Stimulated activated CD8-positive, alpha-beta memory T cell treated with anti-CD3 and anti-CD28 coated beads, Interleukin-2, amount 100 ng/mL, for 1 hour (primary cell): ENCODE measurements at places on chromosomes 5 and 9.

GRCh38 chr5:38413696-38414095, 142.8 kb downstream of the LIFR start:
- DNase-seq: no peak

DNA sequence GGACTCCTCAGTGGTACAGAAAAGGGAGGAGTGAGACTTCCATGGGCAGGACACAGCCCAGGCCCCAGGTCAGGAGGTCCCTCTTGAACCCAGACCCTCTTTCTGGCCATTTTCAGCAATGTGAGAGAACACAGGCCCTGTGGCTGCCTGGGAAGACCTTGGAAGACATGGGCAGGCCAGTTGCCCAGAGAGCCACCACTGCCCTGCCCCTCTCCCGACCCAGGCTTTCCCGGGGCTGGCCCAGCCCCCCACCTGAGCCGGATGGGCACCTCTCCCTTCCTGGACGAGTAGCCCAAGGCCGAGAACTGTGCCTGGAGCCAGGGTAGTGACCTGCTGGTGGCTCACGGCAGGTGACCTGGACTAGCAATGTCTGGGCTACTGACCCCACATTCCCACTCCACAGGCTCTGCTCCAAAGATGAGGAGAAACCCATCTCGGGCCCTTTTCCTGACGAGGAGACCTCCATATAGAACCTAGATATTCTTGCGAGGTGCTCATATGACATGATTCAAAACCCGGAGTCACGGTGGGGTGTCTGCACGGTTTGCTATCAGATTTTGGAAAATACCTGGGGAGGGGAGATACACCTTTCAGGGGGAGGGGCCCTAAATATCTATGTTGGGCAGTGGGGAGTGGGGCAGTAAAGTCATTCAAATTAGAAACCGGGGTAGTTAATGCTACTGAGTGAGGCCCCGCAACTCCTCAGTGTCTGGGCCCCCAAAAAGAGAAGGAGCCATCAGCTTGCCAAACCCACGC, 59.4 kb downstream of the ZNF354C start:
- DNase-seq: no peak

DNA sequence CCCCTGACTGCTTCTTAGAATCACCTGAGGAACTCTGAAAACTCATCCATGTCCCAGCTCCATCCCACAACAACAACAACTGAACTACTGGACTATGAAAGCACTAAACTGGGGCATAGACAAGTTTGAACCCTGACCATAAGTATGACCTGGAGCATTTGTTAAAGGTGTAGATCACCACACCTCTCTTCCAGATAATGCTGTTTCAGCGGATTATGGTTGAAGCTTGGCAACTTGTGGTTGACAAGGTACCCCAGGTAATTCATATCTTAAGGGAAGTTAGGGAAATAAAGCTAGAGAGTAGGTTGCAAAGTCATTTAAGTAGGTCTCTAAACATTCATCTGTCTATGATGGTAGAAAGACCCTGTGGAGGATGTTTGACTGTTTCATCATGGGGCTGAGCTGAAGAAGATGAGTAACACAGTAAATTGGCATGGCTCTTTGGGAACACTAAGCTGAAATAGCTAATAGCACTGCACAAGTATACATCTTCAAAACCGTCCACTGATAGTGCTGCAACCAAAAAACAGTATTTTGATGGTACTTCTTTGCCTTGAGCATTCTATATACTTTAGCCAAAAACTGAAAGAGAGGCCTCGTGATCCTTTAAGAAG, 80.2 kb downstream of the TMEM174 start:
- no peak for DNase-seq

GRCh38 chr5:122701640-122702523, 73.0 kb upstream of the SNX2 start:
- DNase-seq: no peak

DNA sequence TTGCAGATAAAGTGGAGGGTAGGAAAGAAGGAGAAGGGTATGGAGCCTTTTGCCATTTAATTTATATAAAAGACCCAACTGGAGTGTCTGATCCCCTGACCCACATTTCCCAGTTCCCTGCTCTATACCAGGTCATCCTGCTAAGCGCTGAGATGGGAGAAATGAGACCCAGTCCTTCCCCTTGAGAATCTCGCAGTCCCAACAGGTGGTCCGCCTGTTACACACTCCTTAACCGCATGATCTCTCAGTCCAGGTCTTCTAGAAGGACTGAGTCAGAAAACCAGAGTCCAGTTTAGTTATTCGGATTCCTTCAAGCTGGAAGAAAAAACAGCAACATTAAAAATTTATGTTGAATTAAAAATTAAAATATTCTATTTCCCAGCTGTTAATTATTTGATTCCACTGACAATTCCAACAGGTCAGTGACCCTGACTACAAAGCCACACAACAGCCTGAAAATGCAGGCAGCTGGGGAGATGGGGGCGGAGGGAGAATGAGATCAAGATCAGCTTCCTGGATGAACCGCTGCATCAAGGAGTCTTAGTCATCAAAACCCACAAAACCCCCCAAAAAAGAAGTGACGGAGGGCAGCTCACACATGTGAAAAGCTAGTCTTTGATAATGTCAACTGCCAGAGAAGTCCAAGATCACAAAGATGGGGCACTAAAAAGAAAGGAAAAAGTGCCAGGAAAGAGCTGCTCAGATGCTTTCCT, 44.0 kb downstream of the GGTA1 start:
- DNase-seq: no peak

GRCh38 chr5:170410401-170410800, 21.2 kb upstream of the KCNMB1 start:
- DNase-seq: no peak

- no peak for DNase-seq
Observed at GRCh38 chr5:71475788-71476384, 20.4 kb downstream of the BDP1 start.

DNA sequence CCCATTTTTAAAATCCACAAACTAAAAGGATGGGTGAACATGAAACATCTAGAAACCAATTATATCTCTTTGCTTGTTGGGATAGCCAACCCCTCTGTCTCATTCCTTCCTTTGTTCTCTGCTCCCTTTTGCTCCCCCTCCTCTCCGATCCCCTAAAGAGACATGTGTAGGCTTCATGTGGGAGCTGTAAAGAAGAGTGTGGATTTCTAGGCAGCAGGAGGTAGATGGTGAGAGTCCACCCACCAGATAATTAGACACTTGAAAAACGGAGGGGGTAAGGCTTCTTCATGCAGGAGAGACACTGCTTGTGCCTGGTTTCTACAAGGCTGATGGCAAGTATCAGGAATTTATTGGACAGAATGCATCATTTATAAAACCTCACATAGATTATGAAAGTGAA, 27.3 kb upstream of the CFAP157 start:
- no peak for DNase-seq

DNA sequence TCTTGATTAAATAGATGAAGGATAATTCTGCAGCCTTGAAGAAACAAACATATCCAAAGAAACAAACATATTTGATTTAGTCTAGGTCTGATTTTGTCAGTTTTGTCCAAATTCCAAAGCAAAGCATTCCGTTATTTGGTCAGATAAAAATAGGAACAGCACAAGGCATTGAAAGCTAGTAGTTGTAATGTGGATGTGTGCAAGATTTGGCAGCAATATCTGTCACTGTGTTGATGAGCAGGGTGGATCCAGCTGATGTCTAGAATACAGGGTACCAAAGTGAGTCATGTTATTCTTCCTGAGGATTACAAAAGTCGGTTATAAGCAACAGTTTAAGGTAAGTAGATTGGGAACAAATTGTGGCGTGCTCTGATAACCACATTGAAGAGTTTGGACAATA, 69.3 kb upstream of the PLPPR1 start:
- DNase-seq: no peak

- no peak for DNase-seq
Observed at GRCh38 chr5:37598733-37599132, 219.6 kb downstream of the WDR70 start.

DNA sequence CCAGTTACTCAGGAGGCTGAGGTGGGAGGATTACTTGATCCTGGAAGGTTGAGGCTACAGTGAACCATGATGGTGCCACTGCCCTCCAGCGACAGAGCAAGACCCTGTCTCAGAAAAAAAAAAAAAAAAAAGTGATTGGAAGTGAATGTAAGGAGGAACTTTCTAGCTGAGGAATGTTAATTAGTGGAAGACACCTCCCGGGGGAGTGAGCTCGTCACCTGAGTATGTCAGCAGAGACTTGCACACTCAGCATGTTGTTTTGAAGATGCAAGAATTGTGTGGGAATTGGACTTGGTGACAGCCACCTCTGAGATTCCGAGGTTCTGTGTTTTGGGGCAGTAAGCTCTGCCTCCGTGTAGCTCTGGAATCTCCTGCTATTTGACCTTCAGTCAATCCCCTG, 3.6 kb downstream of the SYNPO start:
- DNase-seq: no peak

GRCh38 chr9:137310189-137311052, 8.3 kb upstream of the NRARP start:
- DNase-seq: no peak

- no peak for DNase-seq
Observed at GRCh38 chr5:34022121-34022705, 14.4 kb upstream of the AMACR start.

DNA sequence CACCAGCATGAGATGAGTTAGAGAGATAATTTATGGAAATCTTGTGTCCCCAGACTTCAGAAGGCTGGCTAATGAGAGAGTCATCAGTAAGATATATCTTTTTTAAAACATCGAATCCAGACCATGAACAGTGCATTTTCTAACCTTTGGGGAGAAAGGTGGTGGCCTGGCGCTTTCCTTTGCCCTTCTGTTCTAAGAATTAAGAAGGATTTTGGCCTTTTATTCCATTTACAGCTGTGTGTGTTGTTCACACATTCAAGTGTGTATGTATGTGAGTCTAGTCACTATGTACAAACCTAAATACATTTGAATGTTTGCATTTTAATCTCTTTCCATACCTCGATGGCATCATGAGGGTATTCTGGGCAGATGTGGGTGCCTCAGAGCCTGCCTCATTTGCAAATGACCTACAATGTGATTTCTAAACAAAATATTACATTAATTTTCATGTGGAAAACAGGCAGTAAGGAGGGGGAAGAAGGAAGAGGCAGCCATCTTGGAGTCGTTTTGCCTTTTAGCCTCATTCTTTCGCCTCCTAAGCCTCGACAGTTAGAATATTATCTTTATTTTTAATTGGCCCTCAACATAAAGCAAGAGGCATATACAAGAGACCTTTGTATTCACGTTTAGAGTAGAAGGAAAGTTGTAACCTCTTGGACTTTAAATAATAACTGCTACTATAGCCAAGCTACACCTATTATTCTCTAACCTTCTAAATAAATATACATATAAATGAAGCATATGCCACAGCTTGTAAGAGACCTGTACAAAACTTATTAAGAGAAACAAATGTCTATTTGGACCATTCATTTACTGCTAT, 125.3 kb upstream of the TMEM161B start:
- DNase-seq: no peak

- no peak for DNase-seq
Observed at GRCh38 chr9:4328723-4329122, 28.9 kb upstream of the GLIS3 start.

GRCh38 chr5:41118177-41118576, 47.0 kb upstream of the MROH2B start:
- DNase-seq: no peak

GRCh38 chr5:177507165-177507564, 2.5 kb downstream of the DOK3 start:
- DNase-seq: no peak

DNA sequence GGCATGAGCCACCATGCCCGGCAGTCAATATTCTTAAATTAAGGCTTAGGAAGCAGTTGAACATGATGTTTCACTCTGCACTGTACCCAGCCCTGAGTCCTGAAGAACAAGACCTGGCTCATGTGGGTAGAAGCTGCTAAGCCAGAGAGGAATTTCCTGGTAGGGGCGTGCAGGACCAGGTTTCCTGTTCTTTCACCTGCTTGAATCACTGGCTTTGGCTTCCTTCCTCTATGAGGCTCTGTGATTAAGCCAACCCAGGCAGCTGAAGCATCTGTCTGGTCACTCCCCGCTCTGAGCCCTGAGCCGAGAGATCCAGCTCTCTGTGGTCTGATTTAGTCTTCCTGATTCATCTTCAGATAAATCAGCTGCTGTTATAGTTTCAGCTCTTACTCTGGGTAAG, 29.1 kb downstream of the CFAP77 start:
- DNase-seq: no peak

DNA sequence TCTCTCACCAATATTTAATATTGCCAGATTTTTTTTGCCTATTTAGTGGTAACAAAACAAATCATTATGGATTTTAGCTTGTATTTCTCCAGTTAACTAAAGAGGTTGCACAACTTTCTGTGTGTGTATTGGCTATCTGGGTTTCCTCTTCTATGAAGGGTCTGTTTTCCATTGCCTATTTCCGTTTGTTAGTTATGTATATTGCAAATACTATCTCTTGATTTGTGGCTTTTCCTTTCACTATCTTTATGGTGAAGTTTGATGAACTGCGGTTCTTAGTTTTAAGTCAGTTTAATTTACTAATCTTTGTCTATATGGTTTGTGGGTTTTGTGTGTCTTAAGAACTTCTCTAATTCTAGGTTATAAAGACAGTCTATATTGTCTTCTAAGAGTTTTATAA, 136.3 kb downstream of the CEP120 start:
- no peak for DNase-seq

DNA sequence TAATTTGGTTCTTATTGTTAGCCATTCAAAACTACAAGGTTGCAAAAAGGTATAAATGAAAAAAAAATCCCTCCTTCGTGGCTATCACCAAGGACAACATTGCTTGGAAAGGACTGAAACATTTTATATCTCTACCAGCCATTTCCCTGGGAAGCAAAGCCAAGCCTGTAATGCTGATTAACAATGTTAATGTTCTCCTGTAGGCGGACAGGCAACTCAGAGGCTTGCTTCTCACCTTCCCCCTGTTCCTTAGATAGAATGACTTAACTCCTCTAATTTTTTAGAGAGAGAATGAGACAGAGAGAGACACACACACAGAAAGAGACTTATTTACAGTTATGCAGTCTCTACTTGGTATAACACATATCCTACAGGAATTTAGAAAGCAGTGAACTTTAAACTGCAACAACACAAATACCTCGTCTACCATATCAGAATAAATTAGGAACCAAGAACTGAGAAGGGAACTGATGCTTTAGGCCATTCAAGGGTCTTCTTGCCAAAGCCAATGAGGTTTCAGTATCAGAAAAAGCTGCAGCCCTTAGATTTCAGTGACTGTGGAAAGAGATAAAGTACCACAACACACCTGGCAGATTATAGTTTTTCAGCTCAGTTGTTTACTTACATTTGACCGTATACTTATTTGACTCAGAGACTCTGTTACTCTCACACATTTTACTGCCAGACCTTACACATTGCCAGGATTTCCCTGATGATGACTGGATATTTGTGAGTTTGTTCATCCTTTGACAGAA, 20.9 kb upstream of the MAN2A1 start:
- no peak for DNase-seq

- DNase-seq: no peak
Observed at GRCh38 chr5:4905674-4906520, 234.2 kb upstream of the ADAMTS16 start.

DNA sequence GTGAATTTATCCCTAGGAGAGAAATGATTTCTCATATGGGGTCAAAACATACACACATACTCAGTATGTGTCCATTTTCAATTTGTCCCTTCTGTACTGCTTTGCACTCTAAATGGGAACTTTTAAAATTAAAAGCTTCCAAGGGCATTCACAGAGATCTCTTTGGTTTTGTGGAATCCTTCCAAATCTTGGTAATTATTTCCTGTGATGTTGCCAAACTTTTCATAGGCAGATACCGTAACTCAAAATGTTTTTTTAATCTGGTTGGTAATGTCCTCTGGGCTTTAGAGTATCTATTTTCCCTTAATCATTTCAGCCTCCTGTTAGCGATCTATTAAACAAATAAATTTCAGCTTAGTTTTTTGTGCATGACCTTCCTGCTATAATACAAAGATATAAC, 282.4 kb downstream of the ARHGEF28 start:
- no peak for DNase-seq
